Kidney epithelial cell (primary cell): ENCODE measurements at places on chromosomes 6 and 20. TPM values are rescaled to one million over a fixed set of nuclear protein-coding genes. Genes with fewer than 3 reads are reported as not detected.

Gene KIAA1755
- 1.4 and 2.1 TPM in 2 replicates for total RNA-seq

Gene CGA
- total RNA-seq, result not detected in 2 replicates

Gene ADGB
- total RNA-seq, result not detected in 2 replicates

Gene PDE10A
- total RNA-seq, result 13.0 and 13.3 TPM in 2 replicates

Gene TMC2
- total RNA-seq, result not detected in 2 replicates

Gene ZSCAN23
- total RNA-seq, result 1.6 and 3.1 TPM in 2 replicates

Gene DPPA5
- not detected in 2 replicates for total RNA-seq

Gene MYLK2
- total RNA-seq, result 0.21 and 1.8 TPM in 2 replicates

Gene HLA-DQB1
- total RNA-seq, result 24.5 and 28.2 TPM in 2 replicates

Gene EEF1E1
- total RNA-seq, result 52.6 and 54.5 TPM in 2 replicates

DNA sequence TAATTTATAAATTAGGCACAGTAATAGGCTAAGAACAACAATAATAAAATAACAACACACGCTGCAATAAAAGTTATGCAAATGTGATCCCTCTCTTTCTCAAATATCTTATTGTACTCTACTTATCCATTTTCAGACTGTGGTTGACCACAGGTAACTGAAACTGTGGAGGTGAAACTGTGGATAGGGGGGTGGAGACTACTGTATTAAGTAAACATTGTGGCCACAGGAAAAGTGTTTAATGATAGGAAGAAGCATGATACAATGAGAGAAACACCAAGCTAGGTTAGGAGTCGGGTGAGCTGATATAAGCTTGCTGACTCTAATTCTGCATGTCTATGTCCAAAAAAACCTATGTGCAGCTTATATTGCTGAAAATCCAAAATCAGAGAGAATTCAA is 23.0 kb downstream of the NHLRC1 start:
- no peak for DNase-seq

DNA sequence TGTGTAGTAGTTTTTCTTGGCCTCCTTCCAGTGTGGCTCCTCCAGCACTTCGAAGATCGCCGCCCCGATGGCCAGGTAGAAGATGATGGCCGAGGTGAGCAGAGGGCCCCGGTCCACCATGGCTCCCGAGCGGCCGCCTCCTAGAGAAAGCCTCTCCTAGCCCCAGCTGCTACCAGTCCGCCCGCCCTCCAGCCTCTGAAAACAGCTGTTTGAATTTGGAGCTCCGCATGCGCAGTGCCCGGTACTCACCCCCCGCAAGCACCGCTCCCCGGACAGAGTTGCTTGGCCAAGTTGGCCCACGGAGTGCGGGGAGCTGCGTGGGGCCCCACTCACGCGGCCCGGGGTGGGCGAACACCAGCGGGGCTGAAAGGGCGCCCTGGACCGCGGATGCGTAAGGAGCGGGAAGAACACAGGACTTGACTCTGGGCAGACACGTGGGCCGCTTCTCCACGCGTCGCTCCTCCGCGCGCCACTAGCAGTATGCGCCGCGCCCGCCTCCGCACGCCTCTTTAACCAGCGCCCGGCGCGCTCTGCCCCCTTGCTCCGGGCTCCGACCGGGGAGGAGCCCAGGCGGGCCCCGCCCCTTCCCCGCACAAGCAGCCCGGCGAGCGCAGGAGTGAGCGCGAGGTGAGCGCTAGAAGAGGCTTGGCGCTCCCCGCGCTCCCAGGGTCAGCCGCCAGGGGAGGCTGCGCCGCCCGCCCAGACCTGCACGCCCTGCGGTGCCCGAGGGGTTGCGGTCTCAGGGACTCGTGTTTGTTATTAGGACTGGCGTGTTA is at the start of gene KCNK5:
Gene KCNK5, minus strand, starts transcription at position 484 of the 776 bp plus-strand sequence. Its CDS starts 364 bp downstream, at position 120.
- DNase-seq, result no peak

- no peak for DNase-seq
Measured at GRCh38 chr20:49899541-49900383, 15.6 kb downstream of the SPATA2 start.

DNA sequence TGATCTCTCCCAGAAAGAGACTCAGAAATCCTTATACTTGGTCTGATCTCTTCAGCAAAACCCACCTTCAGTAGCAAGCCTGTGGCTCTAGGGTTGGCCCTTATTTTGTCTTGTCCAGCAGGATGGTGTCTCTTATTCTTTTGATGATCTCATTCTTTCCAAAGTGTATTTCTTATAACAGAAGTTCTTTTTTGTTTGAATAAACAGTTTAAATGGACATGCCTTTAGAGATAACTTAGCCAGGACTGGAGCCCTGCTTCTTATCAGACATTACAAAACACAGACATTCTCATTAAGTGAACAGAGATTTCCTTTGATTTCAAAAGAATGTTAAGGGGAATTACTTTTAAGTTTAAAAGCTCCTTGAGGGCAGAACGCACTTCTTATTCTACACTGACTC is 31.7 kb downstream of the KCNS1 start:
- DNase-seq, result no peak

DNA sequence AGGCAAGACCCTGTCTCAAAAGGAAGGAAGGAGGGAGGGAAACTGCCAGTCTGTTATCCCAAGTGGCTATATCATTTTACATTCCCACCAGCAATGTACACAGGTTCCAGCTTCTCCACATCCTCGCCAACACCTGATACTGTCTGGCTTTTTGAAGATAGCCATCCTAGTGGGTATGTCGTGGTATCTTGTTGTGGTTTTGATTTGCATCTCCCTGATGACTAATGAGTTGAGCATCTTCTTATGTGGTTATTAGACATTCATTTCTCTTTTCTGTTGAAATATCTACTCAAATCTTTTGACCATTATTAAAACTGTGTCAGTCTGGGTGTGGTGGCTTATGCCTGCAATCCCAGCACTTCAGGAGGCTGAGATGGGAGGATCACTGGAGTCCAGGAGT is 47.9 kb upstream of the ARID1B start:
- peak; percentile 50 for DNase-seq

DNA sequence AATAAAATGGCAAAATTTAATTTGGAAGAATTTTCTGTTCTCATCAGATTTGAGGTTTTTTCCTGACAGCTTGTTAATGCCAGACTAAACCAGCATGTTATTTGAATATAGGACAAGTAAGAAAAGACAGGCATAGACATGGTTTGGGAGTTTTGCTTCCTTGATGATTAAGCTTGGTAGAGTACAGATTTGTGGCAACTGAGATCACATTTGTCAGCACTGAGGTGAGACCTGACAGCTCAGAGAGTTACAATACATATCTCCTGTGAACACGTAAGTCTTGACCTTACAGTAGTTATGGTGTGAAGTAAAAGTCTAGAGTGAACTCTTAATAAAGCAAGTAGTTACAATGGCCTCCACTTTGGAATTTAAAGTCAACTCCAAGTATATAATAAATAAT is 34.5 kb downstream of the CENPW start:
- DNase-seq, result no peak

DNA sequence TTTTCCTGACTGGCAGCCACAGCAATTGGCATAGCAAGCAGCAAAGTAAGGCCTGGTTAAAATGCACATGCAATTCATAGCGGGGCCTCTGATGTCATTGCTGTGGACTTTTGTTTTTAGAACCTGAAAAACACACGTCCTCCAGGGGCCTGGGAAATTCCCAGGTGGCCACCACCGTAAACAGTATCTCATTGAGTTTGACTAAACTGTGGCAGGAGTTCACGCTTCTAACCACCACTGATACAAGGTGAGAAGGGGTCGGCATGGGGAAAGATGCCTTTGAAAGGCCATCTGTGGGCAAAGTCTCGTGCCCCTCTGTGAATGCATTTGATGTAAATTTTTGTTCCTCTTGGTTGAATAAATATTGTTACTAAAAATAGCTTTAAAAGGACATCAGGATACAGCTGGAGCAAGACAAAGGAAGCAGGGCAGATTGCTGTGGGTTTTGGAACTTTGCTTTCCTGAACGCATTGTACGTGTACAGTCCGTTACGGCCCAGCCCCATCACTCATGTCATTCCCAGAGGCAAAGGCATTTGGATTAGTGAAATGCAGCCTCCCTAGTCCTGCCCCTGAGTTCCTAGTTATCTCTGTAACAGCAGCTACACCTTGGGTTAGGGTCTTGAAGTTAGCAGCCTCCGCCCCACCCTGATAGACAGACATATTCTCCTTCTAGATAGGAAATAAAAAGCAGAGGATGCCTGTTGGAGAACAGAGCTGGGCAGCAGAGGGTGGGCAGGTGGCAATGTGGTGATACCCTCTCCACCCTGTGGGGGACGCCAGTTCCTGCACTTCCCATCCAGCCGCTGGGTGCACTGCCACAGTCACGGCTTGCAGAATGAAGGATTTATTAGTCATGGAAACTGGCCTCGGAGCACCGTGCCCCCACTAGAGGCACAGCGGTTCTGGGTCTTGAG is 80.3 kb downstream of the ZDHHC14 start:
- DNase-seq, result peak; percentile 63

DNA sequence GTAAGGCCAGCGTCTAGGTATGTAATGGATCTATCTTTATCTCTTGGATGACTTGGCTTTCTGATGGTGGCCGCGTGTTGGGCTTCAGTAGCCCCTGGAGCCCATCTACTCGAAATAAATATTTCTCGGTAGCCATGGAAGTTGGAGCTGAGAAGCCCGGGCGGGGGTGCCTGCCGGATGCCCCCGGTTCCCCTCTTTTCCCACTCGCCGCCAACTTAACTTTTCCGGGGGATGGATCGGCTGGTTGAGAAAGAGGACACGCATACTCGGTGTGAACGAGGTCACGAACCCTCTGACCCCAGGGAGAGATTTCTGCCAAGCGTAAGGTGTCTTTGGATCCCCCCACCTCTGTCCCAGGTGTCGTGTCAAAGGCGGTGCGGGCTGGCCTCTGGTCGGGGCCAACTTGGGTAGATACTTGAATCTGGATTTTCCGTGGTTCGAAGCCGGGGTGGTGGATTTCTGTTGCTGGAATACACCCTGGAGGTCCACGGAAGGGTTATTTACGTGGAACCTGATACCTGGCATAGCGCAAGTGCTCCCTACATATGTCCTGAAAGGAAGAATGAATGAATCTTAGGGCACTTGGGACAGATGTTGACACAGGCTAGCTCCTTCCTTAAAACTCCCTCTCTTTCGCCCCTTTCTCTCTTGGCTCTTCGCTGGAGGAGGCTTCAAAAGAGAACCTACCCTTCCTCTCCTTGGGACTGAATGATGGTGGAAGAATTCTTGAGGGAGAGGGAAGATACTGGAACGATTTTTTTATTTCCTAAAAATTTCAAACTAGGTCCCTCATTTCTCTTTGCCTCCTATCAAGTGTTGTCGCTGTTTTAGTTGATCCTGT is 996 bp downstream of the DOK5 start:
- no peak for DNase-seq

DNA sequence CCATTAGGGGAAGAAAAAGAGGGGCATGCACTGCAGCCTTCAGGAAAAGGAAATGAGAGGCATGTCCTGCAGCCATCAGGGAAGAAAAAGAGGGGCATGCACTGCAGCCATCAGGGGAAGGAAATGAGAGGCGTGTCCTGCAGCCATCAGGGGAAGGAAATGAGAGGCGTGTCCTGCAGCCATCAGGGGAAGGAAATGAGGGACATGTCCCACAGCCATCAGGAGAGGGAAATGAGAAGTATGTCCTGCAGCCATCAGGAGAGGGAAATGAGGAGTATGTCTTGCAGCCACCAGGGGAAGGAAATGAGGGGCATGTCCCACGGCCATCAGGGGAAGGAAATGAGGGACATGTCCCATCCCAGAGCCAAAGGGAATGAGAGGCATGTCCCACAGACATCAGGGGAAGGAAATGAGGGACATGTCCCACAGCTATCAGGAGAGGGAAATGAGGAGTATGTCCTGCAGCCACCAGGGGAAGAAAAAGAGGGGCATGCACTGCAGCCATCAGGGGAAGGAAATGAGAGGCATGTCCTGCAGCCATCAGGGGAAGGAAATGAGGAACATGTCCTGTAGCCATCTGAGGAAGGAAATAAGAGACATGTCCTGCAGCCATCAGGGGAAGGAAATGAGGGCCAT is 52.0 kb downstream of the PSMB1 start:
- DNase-seq, result no peak

- DNase-seq, result no peak
Measured at GRCh38 chr20:17825252-17825959, 125.6 kb downstream of the BANF2 start.

- no peak for DNase-seq
Measured at GRCh38 chr6:25107218-25107617, 171.5 kb upstream of the RIPOR2 start.

GRCh38 chr20:47659904-47660601 is 125.2 kb downstream of the SULF2 start:
- no peak for DNase-seq

- no peak for DNase-seq
Measured at GRCh38 chr6:133956416-133957049, 3.5 kb downstream of the TBPL1 start.

- no peak for DNase-seq
Measured at GRCh38 chr20:53157443-53158408, 185.6 kb downstream of the TSHZ2 start.

- no peak for DNase-seq
Measured at GRCh38 chr6:130453230-130453629, 87.4 kb downstream of the TMEM200A start.

DNA sequence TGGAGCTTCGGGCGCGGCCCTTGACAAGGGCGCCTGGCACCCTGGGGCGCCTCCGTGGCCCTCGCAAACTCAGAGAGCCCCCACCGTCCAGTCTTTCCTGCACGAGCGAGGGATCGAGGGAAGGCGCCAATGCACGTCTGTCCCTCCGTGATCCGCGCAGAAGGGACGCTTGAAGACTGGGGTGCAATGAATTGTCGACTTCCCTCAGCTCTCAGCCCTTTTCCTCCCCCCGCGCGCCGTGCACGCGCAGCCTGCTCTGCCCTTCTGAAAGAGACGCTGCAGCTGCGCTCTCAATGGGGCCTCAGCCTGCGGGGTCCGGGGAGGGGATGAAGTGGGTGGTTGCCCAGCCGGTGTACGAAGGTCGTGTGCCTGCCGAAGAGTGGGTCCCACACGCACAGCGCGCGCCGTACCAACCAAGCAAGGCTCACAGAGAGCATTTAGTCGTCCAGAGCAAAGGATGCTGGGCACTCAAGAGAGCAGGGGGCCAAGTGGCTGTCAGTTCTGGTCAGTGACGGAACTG is 5.5 kb upstream of the SOX4 start:
- DNase-seq, result no peak

DNA sequence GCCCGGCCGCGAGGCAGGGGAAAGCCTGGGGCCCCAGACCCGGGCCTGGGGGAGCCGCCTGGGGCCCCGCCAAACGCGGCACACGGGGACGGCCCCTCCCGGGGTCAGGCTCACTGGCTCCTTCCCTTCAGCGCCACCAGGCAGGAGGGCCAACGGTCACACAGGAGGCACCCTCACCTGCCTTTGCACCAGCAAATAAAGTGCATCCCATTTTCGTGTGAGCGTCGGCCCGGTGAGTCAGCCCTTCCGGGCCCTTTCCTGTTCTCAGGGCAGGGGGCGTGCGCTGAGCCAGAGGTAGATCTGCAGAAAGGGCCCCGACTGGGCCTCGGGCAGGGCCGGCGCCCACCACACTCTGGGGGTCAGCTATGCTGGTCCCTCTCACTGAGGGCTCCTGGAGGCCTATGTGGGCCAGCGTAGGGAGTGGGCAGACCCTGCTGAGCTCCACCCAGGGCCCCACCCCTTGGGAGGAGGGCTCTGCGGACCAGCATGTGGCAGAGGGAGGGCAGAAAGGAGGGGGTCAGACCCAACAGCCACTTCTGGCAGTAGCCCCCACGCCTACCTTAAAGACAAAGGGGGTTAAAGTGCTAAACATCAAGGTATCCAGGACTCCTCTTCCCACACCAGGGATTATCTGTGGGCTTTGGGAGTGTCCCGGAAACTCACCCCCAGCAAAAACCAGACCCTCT is 931 bp upstream of the UCKL1 start:
- no peak for DNase-seq
